ENCODE measurements at places on chromosomes 3 and 15.

- no peak for DNase-seq
Measured at GRCh38 chr3:168419091-168419490, 323.4 kb upstream of the GOLIM4 start.

GRCh38 chr3:73046195-73046594, 15.3 kb upstream of the EBLN2 start:
- no peak for DNase-seq

GRCh38 chr15:61841466-61841865, 218.8 kb downstream of the VPS13C start:
- DNase-seq: no peak

DNA sequence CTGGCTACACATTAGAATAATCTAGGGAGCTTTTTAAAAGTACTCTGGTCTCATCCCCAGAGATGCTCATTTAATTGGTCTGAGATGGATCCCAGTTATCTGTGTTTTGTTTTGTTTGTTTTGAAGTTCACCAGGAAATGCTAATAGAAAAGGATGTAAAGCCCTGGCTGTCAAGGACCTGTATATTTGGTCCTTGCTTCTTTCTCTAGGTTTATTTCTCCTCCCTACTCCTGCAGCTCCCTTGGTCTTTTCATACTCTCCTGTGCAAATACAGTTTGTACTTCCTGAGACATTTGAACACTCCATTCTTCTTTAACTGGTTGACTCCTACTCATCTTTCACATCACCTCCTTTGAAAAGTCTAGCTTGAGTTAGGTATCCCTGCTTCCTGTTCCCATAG, 3.3 kb downstream of the PIK3CA start:
- no peak for DNase-seq

- DNase-seq: no peak
Measured at GRCh38 chr15:35151782-35152181, 66.7 kb upstream of the NANOGP8 start.

GRCh38 chr3:190830031-190830430, 32.5 kb downstream of the GMNC start:
- DNase-seq: no peak

DNA sequence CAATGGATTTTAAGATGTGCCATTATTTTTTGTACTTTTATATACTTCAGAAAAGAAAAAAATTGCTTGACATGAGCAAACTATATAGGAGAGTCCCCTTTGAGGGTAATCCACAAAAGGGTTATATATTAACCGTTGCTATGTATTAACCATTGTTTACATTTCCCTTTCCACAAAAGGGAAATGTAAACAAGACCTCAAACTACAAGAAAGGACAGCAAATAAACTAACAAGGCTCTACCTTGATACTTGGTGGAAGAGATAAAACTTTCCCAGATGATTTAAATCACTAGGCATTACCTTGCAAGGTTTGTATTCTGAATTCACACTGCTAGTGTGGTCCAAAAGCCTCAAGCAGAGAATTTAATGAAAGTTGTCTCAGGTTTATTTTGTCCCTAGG, 616.3 kb upstream of the BCHE start:
- DNase-seq: no peak

- no peak for DNase-seq
Measured at GRCh38 chr3:46536758-46537157, 29.3 kb downstream of the LRRC2 start.

GRCh38 chr3:27675287-27675686, 46.8 kb downstream of the EOMES start:
- no peak for DNase-seq

GRCh38 chr3:52373676-52374075, 57.6 kb downstream of the DNAH1 start:
- DNase-seq: no peak

GRCh38 chr15:74376825-74377581, 9.6 kb upstream of the CYP11A1 start:
- no peak for DNase-seq

DNA sequence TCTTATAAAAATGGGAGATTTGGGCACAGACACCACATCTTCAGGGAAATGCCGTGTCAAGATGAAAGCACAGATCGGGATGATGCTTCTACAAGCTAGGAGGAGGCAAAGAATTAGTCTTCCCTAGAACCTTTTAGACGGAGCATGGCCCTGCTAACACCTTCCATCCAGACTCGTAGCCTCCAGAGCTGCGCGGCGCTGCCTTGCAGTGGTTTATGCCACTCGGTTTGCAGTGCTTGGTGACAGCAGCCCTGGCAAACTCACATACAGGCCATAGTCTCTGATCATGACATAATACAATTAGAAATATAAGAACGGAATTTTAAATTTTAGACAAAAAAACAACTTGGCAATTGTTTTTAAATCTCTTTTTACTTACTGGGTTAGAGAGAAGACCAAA, 37.1 kb upstream of the SLC41A3 start:
- peak; percentile 2 for DNase-seq

DNA sequence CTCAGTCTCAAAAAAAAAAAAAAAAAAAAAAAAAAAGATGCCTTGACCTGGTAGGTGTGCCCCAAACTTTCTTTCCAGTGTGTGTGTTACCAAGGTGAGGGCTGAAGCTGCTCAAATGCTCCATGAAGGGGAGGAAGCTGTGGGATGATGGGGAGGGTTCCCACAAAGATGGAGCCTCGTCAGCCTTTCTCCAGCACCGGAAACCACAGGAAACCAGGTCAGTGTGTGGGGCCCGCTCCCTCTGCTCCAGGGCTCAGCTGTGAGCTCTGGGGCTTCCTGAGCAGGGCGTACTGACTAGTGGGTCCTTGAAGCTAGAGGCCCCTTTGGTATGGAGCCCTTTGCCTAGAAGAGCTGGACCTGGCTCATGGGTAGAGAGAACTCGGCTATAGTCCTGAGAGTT, 681 bp upstream of the IL17RE start:
- DNase-seq: peak; percentile 26

DNA sequence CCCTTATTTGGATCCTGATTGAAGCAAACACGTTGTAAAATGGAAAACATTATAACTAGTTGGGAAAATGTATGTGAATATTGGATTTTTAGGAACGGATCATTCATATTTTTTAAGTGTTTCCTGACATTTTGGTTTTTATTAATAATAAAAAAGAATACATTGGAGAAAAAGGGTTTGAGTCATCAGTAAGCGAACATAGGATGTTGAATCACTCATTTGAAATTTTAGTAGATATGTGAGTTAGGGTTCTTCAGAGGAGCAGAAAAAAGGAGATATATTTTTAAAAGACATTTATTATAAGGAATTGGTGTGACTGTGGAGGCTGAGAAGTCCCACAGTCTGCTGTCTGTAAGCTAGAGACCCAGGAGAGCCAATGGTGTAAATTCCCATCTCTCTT, 258.5 kb downstream of the PTPRG start:
- no peak for DNase-seq

GRCh38 chr3:55571913-55572312, 84.8 kb upstream of the WNT5A start:
- no peak for DNase-seq

DNA sequence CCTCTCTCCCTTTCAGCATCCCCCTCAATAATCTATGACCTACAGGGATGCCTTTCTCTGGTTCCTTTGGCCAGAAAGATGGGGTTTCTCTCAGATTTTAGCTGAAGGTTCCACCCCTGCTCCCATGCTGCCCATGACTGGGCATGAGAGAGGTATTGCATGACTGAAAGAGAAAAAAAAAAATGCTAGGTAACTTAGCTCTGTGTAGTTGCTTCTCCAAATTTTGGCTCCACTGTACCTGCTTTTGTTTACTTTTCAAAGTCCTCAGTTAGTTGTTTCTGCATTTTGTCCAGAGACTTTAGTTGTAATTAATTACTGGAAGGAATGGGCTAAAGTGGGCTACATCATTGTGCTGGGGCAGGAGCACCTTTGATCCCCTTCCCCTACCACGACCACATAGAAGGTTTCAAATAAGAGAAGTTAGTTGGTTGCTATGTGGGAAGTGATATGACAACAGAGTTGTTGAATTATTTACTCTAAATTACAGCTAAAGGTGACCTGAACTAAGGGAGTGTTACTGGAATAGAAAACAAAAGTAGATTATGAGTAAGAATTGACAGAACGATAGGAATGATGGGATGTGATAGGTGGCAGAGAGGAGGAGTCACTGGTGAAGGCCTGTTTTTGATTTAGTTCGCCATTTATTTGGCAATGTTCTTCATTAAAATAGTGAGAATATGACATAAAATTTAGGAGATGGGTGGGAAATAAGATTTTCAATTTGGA, 605.4 kb upstream of the NR2F2 start:
- DNase-seq: no peak

- DNase-seq: no peak
Measured at GRCh38 chr3:38097446-38098375, 39.2 kb downstream of the ACAA1 start.

- peak; percentile 77 for DNase-seq
Measured at GRCh38 chr3:44045476-44046275, 196.0 kb upstream of the TOPAZ1 start.

DNA sequence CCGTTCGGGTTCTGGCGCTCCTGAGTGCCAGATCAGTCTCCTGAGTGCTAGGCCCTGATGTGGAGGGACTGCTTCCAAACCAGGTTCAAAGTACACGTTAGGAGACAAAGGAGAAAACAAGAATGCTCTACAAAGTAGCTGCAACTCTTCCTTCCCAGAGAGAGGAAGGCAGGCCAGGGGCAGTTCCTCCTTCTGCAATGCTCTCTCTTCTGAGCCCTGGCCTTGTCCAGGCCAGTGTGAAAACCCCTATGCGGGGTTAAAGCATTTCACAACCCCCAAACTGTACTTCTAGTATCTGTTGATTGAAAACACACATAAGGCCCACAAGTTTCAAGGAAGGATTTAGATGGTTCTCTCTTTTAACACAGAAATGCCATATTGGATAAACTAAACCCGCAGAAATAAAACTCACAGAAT, 9.7 kb upstream of the CALML4 start:
- DNase-seq: no peak

DNA sequence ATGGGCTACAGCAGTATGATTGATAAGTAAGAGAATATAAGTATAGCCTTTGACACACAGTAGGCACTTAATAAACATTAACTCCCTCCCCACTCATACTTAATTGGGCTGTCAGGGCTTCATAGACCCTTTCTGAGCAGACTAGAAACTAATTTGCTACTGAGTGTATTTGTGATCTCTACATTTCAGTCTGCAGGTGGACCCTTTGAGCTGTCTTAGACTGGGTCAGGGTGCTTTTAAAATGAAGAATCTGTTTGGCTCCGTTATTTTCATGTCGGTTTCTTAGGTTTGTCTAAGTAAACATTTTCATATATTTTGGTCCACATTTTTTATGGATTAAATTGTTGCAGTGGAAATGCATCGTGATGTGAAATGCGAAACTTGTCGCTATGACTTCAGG, 50.3 kb upstream of the SELENOK start:
- DNase-seq: no peak

DNA sequence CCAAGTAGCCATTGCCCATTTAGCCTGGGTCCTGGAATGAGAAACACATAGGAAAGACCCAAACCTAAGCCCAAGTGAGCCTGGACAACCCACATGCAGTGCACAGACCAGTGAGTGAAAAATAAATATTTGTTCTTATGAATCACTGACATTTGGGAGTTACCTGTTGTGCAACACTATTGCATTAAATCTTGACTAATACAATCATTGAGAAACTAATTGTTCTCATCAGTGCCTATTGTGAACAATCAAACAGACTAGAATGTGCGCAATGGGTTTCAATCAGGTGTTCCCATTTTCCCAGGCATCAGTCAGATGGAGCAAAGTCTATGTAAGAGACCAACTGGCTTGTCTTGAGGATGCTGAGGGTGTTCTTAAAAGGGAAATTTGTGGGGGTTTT, 54.7 kb upstream of the CNOT10 start:
- no peak for DNase-seq

DNA sequence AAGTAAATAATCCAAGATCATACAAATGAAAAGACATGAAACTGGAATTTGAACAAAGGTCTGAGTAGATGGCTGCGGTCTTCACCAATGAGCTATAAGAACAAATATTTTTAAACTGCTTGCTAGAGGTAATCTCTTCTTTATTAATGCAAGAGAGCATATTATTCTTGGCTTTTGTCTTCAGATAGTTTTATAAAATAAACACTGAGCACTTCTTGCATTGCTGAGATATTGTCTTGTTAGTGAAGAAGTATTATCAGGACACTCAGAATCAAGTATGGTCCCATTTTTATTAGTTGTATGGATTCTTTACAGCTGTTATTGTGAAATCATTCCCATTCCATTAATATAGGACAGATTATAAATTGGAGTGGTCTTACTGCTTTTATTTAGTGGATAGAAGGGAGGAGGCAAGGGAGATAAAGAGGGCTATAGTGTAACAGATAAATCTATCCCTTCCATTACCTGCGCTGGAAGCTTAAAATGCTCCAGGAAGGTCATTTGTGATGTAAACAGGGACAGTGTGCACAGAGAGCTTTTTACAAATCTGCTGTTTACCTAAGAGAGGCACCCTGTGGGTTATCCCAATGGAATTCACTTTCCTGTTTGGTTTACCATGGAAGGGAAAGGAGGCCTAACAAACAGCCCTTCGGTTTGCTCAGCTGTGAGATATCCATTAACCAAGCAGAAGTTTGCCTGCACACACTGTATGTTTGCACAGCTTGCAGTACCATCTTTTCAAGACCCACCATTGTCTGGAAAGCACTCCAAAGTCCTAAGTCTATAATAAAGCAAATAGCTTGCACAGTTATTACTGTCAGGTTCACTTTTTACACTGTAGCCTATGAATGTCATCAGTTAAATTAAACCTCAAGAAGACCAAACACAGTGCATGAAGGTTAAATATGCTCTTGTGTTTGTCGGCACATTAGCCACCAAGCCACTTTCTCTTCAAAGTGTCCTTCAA, 347.7 kb upstream of the TGFBR2 start:
- no peak for DNase-seq

- no peak for DNase-seq
Measured at GRCh38 chr15:71391421-71392088, 276.3 kb downstream of the THSD4 start.

DNA sequence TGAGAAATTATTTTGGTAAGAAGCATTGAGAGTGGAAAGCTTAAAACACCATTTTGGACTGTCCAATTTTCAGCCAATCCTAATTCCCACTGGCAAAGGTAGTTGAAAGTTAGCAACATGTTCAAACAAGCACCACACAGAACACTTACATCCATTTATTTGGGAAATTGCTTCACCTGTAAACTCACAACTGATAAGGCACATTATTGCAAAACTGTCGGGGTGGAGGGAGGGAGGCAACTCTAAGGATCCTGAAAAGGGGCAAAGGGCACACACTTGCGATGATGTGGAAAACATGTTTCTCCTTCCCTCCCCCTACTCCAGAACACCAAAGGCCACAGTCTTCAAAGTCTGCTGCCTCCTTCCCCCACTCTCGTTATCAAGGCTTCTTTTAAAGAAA, 9.4 kb downstream of the TMEM41A start:
- DNase-seq: no peak

- DNase-seq: no peak
Measured at GRCh38 chr15:85490856-85491255, 110.5 kb downstream of the AKAP13 start.

- DNase-seq: no peak
Measured at GRCh38 chr3:61114316-61114953, 136.8 kb downstream of the FHIT start.

DNA sequence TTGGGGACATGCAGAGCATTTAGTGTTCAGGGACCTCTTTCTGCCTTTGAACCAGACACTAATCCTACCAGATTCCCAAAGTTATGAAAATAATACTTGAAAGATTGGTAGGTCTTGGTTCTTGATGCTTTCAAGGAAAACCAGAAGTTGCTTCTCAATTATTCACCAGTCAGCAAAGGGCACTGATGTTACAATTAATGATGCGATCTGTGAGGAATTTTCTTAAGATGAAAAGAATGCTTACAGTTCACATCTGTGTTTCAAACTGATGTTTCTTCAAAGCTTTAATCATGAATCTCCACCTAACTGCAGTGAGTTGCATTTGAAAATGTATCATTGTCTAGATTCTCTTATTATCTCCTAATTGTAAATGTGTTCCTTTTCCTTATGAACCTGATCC, 161.0 kb downstream of the NAALADL2 start:
- DNase-seq: no peak

Measured in stimulated activated naive CD8-positive, alpha-beta T cell treated with anti-CD3 and anti-CD28 coated beads, Interleukin-15, amount 100 ng/mL, for 72 hours (primary cell).